ENCODE measurements at places on chromosomes 13 and 19.

DNA sequence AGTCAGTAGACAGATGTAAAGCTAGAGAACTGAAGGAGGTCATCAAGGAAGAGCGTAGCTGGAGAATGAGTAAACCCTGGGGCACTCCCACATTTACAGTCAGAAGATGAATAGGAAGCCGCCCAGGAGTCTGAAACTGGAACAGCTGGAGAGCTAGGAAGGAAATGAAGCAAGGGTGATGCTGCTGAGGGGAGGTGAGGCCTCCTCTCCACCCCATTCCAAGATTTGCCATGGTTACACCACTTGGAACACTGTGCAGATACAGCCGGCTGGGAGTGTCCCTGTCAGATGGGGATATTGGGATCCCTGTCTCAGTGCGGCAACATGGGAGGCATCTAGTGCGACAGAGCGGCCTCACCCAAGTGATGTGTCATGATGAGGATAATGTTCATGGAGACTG, 51.8 kb upstream of the GPI start:
- DNase-seq, result no peak

DNA sequence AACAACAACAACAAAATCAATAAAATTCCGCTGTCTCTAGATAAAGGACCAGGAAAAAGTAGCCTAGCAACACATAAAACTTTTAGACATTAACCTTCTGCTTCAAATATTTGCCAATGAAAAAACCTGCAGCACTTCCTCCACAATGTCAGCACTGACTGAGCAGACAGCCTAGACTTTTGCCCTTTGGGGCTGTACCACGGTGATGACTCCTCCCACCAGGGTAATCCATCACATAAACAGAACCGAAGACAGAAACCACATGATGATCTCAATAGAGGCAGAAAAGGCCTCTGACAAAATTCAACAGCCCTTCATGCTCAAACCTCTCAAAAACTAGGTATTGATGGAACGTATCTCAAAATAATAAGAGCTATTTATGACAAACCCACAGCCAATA, 30.2 kb upstream of the TRPC4 start:
- no peak for DNase-seq

DNA sequence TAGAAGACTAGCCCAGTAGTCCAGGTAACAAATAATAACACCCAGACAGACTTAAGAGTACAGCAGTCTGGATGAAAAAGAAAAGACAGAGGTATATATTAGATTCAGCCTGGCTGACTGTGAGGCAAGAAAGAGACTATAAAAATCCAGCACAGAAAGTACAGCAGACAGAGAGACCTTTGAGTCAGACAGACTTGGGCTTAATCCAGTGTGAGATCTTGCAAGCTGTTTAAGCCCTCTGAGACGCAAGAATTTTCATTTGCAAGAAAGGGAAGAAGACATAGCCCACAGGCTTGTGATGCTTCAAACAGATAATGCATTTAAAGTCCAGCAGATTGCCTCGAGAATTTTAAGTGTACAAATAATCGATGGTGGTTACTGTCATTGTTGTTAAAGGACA, 471.4 kb downstream of the LIG4 start:
- DNase-seq, result no peak

DNA sequence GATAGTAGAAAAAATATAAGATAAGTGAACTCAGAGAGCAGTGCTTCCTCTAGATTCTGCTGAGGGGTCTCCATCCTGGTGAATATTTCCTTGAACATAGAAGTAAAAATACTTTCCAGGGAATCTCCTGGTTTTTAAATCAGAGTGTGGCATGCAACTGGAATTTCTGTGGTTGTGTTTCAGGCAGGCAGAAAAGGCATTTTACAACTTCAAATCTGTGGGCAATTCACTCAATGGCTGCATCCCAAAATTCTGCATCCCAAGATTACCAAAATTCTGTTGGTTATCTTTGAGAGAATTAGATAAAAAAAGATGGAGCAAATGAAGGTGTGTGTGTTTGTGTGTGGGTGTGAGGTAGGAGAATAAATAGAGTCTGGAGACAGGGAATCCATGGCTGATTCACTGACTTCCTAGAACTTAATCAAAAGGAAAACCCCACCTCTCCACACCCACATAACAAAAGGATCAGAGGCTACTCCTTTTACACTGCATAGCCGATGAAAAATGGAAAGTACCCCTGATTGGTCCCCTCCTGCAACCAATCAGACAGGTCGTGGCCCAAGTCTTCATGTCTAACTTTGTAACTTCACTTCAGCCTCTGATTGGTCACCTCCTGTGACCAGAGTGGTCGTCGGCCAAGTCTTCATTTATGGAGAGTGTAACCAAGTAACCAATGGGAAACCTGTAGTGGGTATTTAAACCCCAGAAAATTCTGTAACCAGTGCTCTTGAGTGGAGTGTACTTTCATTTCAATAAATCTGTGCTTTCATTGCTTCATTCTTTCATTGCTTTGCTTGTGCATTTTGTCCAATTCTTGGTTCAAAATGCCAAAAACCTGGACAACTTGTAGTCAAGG, 112.8 kb downstream of the DLEU7 start:
- no peak for DNase-seq

- DNase-seq, result peak; percentile 63
Measured at GRCh38 chr19:3061182-3062161, 823 bp downstream of the TLE5 start.

GRCh38 chr19:1107661-1108261, 4.0 kb downstream of the GPX4 start:
- DNase-seq, result no peak

- no peak for DNase-seq
Measured at GRCh38 chr13:28621449-28621848, 37.5 kb upstream of the POMP start.

DNA sequence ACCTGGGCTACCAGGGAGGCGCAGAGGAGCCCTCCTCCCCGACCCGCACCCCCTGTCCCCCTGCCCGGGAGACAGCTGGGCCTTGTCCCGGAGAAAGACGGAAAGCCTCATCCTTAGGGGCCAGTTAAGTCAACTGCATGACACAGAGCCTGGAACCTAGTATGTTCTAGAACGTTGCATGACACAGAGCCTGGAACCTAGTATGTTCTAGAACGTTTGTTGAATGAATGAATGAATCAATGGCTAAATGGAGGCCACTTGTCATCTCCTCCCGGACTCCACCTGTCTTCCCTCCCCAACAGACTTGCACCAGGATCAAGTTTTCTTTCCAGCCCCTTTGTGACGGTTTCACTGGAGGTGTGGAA, 706 bp downstream of the SERP2 start:
- no peak for DNase-seq

DNA sequence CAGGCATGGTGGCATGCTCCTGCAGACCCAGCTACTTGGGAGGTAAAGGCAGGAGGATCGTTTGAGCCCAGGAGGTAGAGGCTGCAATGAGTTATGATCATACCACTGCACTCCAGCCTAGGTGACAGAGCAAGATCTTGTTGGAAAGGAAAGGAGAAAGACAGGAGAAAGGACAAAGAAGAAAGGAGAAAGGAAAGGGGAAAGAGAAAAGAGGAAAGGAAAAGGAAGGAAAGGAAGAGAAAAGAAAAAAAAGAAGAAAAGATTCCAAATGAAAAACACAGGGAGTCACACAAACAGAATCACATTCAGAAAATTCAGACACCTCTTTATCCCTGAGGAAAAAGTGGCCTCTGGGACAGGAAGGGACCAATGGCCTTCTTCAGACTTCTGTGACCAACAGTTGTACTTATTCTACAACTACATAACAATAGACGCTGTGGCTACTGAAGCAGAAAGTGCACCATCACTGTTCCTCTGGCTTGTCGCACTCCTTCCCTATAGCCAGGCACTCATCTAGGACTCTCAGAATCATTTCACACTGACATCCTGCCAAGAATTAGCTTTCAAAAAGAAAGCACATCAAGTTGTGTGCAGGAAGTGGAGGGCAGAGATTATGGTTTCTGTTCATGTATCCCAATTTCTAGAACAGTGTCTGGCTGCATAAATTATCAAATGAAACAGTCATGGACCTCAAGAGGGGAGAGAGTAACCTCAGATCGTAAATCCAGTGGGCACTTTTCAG, 5.9 kb downstream of the MTMR6 start:
- no peak for DNase-seq

DNA sequence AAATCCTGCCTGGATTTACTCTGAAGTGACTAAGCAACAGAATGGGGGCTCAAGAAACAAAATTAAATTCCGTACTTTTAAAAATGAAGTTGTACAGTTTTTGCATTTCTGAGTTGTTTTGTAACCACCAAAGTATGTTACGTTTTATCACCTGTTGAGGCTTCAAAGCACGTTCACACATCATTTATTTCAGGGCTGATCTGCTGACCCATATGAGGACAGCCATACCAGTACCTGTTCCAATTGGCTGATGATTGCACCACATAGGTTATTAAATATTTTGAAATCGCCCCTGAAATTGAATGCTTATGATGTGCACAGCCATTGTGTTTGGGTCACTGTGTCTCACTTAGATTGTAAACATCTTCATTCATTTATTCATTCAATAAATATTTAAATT, 72.0 kb upstream of the FLT1 start:
- DNase-seq, result no peak

DNA sequence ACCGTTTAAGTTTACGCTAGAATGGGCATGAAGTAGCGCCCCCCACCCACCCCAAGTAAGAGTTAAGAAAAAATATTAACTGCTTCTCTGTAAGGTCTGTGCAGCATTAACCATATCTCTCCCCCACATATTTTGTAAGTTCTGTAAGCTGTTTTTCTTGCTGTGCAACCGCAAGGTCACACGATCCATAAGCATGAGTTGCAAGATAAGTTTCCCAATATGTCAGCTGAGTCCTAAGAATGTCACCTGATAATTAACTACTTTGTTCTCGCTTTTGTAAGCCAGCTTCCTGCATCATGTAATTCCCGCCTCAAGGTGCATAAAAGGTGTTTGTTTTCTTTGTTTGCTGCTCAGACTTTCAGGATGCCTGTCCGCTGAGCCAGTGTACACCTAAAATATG, 187.0 kb downstream of the MYO16 start:
- no peak for DNase-seq

DNA sequence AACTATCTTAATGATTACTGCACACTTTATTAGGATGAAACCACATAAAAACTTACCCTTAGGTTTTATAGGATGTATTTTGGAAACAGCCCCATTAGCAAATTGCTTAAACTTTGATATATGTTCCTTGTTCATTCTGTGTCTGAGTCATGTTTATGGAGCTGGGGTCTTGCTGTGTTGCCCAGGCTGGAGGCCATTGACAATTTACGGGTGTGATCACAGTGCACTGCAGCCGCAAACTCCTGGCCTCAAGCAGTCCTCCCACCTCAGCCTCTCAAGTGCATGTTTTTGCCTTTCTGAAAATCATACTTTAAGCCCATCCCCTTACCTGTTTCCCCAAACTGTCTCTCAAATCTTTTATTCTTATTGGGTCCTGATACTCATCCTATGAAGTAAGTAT, 5.2 kb upstream of the CHAMP1 start:
- no peak for DNase-seq

GRCh38 chr13:70432276-70432805, 324.1 kb upstream of the KLHL1 start:
- no peak for DNase-seq

DNA sequence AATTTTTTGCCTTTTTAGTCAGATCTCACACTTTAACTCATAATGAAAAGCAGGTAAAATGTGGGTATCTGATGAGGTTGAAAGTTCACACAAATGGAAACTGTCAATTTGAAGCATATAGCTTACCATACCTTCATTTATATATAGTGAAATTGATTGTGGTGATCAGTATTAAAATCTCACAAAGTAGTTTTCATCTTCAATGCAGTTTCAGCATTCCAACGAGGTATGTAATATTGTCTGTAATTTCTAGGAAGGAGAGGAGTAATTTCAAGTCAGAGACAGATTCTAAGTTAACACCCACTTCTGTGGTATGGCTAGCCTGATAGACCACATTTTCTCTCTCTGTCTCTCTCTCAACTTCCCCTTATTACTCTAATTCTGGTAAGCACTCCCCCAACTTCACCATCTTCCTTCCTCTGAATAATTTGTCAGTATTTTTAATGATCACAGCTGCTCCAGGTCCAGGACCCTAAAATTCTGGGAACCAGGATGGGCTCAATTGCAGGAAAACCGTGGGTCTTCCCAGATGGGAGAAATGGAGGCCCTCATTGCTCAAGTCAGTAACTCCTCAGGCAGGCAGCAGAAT, 455.7 kb downstream of the FGF9 start:
- DNase-seq, result no peak

DNA sequence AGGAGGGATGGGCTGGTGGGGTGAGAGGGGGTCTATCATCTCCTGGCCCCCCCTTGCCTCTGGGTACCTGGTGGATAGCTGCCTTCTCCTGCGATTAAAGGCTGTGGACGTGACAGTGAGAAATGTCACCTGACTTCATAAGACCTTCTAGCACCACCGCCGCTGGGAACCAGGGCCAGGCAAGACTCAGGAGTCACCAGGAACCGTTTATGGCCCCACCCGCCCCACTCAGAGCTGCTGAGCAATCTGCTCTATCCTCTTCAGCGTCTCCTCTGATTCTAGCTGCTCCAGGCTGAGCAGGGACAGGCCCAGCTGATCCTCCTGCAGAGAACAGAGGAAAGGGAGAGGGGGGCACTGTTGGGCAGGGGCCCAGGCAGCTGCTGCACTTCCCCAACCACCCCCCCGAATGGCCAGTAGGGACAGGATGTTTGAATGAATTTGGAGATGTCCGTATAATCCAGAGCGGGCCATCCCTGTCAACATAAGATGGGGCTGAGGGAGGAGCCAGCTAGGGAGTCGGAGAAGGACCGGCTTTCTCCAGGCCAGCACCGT, 10.9 kb downstream of the KLC3 start:
- no peak for DNase-seq

DNA sequence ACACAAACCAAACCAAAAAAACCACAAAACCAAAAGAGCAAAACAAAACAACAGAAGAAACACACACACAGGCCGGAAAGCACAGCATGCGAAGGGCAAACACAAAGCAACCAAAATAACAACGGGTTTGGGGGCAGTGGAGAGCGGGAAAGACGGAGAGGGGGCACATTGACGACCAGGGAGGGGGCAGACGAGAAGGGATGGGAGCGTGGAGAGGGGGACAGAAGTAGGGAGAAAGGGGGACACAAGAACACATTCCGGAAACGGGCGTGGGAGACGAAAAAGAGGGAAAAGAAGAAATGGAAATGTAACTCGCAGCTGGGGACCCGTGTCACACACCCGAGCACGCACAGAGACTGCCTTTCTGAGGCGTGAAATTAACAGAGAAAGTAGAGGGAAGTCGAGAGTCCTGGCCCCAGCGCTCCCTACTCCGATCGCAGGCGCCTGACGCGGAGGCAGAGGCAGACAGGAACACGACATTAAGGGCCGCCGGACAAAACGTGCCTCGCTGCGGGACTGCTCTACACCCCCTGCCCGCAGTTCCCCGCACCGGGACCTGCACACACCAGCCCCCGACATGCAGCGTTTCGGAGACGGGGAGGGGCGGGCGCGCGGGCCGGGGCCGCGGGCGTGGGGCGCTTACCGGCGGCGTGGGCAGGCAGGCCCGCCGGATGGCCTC, 652 bp downstream of the POU4F1 start:
- DNase-seq, result no peak

GRCh38 chr19:45529420-45529785, 22.1 kb downstream of the VASP start:
- no peak for DNase-seq

Data from T-helper 17 cell (primary cell).